ENCODE measurements at places on chromosomes 4 and X.

GRCh38 chr4:155908187-155909139 lies 5.0 kb downstream of the TDO2 start:
- H3K27me3 ChIP-seq, result no peaks in the 10 kb centered on the region
- H3K4me1 ChIP-seq, result no peaks in the 10 kb centered on the region
- H3K36me3 ChIP-seq, result no peaks in the 10 kb centered on the region
- no peak overlapping the region for H3K4me3 ChIP-seq
- no peak overlapping the region for H3K27ac ChIP-seq

DNA sequence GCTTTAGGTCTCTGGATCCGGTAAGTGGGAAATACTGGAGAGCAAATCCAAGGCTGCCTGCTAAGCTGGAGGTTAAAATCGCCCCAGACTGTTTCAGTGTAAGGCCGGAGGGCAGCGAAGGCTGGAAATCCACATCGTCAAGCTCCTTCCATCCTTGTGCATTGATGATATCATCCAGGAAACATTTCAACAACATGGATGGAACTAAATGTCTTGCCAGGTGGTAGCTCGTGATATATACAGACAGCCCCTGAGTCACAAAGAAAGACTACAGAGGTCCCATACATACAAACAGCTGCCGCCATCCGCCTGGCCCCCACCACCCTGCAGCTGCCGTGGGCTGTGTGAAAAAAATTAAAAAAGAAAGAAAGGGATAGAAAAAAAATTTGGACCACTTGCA lies 148.9 kb upstream of the RBPJ start:
- H3K27me3 ChIP-seq, result peaks cover 1% of the 10 kb centered on the region
- no peak overlapping the region for H3K4me3 ChIP-seq
- H3K4me1 ChIP-seq, result no peaks in the 10 kb centered on the region
- H3K27ac ChIP-seq, result no peak overlapping the region

GRCh38 chr4:52825460-52826090 lies 36.5 kb upstream of the RASL11B start:
- no peak for DNase-seq
- H3K36me3 ChIP-seq, result no peaks in the 10 kb centered on the region
- no peak overlapping the region for H3K27ac ChIP-seq
- no peak overlapping the region for H3K4me3 ChIP-seq
- H3K27me3 ChIP-seq, result no peaks in the 10 kb centered on the region

- no peak for DNase-seq
- H3K27ac ChIP-seq, result no peak overlapping the region
- no peaks in the 10 kb centered on the region for H3K36me3 ChIP-seq
- H3K4me1 ChIP-seq, result no peaks in the 10 kb centered on the region
- H3K27me3 ChIP-seq, result no peaks in the 10 kb centered on the region
- H3K4me3 ChIP-seq, result no peak overlapping the region
Measured at GRCh38 chr4:64166365-64166764, 242.9 kb downstream of the TECRL start.

GRCh38 chr4:174591243-174592021 lies 69.1 kb upstream of the HPGD start:
- H3K4me3 ChIP-seq, result no peak overlapping the region
- H3K27ac ChIP-seq, result no peak overlapping the region
- DNase-seq, result no peak
- H3K4me1 ChIP-seq, result peaks cover 19% of the 10 kb centered on the region
- no peaks in the 10 kb centered on the region for H3K36me3 ChIP-seq
- no peaks in the 10 kb centered on the region for H3K27me3 ChIP-seq

DNA sequence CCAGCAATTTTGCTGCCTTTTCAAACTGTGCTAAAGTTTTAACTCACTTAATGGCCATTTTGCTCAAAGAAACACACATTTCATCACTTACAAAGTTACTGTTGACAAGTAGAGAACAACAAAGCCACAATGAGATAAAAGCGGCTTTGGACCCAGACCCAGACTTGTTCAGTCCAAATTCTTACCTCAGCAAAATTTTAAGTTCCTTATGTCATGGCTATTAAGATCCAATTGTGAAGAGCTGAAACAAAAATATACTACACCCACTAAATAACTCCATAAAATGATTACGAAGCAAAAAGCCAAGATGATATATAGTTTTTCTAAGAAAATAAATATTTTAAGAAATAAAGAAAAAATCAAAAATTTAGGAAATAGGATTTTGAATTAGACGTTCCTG lies 137.0 kb upstream of the INPP4B start:
- no peaks in the 10 kb centered on the region for H3K4me1 ChIP-seq
- no peaks in the 10 kb centered on the region for H3K27me3 ChIP-seq
- no peak for DNase-seq
- H3K36me3 ChIP-seq, result no peaks in the 10 kb centered on the region
- no peak overlapping the region for H3K4me3 ChIP-seq

- H3K36me3 ChIP-seq, result peaks cover 9% of the 10 kb centered on the region
- no peak for DNase-seq
- no peak overlapping the region for H3K4me3 ChIP-seq
- no peaks in the 10 kb centered on the region for H3K4me1 ChIP-seq
- peaks cover 11% of the 10 kb centered on the region for H3K27me3 ChIP-seq
Measured at GRCh38 chr4:142984871-142985585, 138.9 kb upstream of the INPP4B start.

GRCh38 chr4:86357608-86358007 lies 2.2 kb downstream of the MAPK10 start:
- no peak for DNase-seq
- no peaks in the 10 kb centered on the region for H3K36me3 ChIP-seq
- H3K27me3 ChIP-seq, result peaks cover 12% of the 10 kb centered on the region
- H3K4me3 ChIP-seq, result no peak overlapping the region

GRCh38 chr4:140098455-140099160 lies 55.4 kb downstream of the MAML3 start:
- peak overlapping the region; percentile 61 for H3K27ac ChIP-seq
- DNase-seq, result no peak
- H3K4me3 ChIP-seq, result no peak overlapping the region
- H3K27me3 ChIP-seq, result no peaks in the 10 kb centered on the region

- peak overlapping the region; percentile 67 for H3K27ac ChIP-seq
- H3K27me3 ChIP-seq, result no peaks in the 10 kb centered on the region
- no peaks in the 10 kb centered on the region for H3K36me3 ChIP-seq
Measured at GRCh38 chr4:151993521-151993920, 232.7 kb upstream of the GATB start.

GRCh38 chr4:156217236-156217635 lies 263.6 kb upstream of the CTSO start:
- no peak for DNase-seq
- H3K36me3 ChIP-seq, result no peaks in the 10 kb centered on the region
- H3K4me3 ChIP-seq, result no peak overlapping the region
- no peaks in the 10 kb centered on the region for H3K27me3 ChIP-seq
- H3K4me1 ChIP-seq, result no peaks in the 10 kb centered on the region
